Left ventricle myocardium superior (tissue), 1 donor: ENCODE measurements at places on chromosomes 16 and 17. TPM values are rescaled to one million over a fixed set of nuclear protein-coding genes. Genes with fewer than 3 reads are reported as not detected.
A peak's percentile ranks its signal among the peaks of the same experiment; 100 is the strongest.

The GP2 gene
- total RNA-seq, result not detected

The CD79B gene
- total RNA-seq, result 5.7 TPM

DNA sequence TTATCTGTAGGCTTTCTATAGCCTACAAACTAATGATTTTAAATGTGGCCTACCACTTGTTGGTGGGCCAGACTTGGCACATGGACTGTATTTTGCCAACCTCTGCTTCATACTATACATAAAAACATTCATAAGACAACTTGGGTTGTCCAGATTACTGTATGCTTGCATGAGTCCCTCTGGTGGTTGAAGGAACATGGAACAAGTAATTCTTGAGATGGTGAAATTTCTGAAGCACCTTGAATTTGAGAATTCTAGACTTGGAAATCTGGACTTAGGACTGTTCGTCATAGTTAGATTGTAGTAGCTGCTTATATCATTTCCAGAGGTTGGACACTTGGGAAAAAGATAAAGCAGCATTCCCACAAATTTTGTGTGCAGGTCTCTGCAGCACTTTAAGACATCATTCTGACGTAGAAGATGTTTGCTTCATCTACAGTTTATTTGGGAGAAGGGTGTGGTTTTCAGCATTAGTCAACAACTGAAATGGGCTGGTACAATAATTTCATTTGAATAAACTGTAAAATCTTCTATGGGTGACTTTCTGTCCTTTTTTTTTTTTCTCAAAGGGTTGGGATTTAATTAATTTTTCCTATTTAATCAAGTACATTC lies 31.2 kb downstream of the NFATC3 start:
- DNase-seq, result no peak

The PERCC1 gene
- total RNA-seq, result 0.27 TPM

- peak; percentile 86 for DNase-seq
Observed at GRCh38 chr17:41773190-41773588, 13.3 kb downstream of the JUP start.

DNA sequence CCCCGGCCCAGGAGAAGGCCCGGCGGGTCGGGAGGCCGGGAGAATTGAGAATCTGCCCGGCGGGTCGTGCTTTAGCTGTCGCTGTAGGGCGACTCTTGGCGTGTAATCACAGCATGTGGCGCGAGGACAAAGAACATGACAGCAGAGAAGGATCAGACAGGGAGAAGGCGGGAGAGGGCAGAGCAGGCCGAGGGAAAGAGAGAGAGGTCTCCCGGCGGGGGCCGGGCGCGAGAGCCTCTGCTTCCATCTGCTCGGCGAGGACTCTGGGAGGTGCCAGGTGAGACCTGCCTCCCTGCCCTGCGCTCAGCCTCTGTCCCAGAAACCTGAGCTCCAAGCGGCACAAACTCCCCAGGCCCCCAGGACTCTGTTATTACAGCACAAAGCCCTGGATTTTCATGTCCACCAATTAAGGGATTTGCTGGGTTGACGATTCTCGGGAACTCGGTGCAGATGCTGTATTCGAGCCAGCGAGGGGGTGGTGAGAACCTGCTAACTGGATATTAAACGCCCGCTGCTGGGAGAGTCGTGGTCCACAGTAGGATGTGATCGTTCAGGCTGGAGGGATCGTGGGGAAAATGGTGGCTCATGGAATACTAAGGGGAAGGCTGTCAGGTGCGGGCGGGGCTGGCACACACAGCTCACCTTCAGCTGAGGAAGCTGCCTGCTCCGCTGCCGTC lies 172.0 kb upstream of the CIBAR2 start:
- no peak for DNase-seq

DNA sequence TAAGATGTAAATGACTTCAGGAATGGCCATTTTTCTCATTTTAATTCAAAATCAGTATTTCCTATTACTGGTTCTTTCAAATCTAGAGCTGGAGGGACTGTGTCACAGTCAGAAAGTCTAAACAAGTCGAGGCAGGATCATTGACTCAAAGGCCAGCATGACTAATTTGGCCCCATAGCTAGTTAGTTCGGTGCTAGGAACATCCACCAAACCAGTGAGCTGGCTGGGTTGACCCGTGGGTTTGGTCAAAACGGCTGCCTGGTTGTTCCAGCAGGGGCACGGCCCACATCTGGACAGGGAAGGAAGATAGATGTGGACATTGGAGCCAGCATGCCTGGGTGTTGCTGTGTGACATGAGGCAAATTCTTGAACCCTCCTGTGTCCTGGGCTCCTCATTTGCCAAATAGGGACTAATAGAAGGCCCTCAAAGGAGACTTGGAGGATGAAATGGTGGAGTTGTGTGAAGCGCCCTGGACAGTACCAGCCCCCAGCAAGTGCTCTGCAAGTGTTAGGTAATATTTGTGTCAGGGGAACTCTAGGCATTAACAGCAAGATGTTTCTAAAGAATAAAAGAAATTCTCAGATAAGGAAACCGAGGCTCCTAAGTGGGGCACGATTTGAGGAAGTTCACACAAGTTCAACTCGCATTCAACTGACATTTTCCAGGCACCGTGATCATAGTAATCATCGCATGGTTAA lies 46.2 kb downstream of the MEOX1 start:
- DNase-seq, result no peak

The TAT gene
- total RNA-seq, result not detected

The PRCD gene
- total RNA-seq, result 4.3 TPM

DNA sequence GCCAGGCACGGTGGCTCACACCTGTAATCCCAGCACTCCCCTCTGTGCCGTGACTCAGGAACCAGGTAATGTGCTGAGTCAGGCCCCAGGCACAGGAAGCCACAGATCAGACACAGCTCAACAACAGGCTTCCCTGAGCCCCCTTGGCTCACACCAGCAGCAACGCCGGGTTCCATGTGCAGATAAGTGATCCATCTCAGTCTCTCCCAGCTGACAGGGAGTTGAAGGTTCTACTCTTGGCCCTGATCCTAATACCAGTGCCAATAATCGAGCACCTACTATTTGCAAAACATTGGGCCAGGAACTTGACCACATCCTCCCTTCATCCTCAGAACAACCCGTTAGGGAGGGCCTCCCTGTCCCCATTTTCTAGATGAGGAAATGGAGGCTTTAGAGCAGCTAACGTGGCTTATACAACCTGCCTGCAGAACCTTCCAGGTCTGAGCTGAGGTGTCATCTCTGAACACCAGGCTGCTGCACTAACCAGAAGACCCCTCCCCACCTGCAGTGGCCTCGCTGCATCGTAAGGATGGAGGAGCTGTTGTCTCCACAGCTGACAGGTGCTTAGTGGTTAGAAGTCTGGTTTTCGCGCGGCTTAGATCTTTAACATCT lies 64.8 kb upstream of the AMZ2 start:
- DNase-seq, result no peak

GRCh38 chr17:48375356-48375755 lies 54.7 kb downstream of the SKAP1 start:
- no peak for DNase-seq

DNA sequence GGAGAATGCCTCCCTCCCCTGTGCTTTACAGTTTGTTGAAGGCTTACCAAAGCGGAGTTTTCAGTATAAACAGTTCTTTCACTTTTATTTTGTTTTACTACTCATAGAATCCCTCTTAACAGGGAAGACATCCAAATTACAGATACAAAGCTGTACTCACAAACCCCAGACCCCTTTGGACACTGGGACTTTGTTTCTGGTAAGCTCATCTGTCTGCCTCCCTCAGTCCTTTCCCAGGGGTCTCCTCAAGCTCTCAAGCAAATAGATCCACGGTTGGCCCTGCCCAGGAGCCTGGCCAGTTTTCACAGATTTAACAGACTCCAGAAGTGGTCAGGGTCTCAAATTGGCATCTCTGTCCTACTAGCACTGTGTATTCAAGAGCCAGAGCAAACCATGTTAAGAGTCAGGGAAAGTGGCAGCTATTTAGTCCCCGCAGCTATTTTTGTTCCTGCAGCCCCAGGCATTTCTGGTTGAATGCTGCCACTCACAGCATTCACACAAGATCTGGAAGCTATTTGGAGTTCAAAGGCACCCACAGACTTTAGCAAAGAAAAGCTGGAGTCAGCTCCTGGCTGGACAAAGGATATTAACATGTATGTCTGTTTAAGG lies 54.2 kb downstream of the TMEM100 start:
- no peak for DNase-seq

DNA sequence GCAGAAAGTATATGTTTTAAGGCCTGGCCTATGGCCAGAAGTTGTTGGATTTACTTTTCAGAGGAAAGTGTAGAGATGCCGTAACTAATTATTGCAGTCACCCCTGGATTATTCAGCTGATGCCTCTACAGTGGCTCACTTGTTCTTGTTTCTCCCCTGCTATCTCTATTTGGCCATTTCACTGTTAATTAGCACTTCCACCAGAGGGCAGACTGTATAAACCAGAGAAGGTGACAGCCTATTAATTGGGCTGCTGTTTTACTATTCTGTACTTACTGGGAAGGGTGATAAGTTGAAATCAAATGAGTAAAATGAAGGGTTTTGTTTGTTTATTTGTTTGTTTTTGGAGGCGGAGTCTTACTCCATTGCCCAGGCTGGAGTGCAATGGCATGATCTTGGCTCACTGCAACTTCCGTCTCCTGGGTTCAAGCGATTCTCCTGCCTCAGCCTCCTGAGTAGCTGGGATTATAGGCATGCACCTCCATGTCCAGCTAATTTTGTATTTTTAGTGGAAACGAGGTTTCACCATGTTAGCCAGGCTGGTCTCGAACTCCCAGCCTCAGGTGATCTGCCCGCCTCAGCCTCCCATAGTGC lies 66.0 kb downstream of the CDK12 start:
- DNase-seq, result no peak

The TRPV3 gene
- 1.3 TPM for total RNA-seq

The PRSS53 gene
- total RNA-seq, result 0.87 TPM

DNA sequence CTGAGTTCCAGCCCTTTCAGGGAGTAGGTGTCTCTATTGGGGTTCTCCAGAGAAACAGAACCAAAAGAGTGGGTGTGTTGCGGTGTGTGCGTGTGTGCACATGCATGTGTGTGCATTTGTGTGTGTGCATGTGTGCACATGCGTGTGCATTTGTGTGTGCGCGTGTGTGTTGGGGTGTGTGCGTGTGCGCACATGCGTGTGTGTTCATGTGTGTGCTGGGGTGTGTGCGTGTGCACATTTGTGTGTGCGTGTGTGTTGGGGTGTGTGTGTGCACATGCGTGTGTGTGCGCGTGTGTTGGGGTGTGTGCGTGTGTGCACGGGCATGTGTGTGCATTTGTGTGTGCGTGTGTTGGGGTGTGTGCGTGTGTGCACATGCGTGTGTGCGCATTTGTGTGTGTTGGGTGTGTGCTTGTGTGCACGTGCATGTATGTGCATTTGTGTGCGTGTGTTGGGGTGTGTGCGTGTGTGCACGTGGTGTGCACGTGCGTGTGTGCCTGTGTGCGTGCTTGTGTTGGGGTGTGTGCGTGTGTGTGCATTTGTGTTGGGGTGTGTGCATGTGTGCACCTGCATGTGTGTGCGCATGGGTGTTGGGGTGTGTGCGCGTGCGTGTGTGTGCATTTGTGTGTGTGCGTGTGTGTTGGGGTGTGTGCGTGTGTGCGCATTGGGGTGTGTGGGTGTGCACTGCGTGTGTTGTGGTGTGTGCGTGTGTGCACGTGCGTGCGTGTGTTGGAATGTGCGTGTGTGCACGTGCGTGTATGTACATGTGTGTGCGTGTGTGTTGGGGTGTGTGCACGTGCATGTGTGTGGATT lies 38.4 kb upstream of the JPH3 start:
- DNase-seq, result no peak

The TELO2 gene
- 21.6 TPM for total RNA-seq

GRCh38 chr16:17162560-17162959 lies 308.2 kb downstream of the XYLT1 start:
- no peak for DNase-seq

The KRT31 gene
- total RNA-seq, result not detected

The ABCC6 gene
- 2.1 TPM for total RNA-seq

GRCh38 chr17:62592341-62593099 lies 35.0 kb upstream of the MRC2 start:
- no peak for DNase-seq

The DNAAF1 gene
- total RNA-seq, result not detected

DNA sequence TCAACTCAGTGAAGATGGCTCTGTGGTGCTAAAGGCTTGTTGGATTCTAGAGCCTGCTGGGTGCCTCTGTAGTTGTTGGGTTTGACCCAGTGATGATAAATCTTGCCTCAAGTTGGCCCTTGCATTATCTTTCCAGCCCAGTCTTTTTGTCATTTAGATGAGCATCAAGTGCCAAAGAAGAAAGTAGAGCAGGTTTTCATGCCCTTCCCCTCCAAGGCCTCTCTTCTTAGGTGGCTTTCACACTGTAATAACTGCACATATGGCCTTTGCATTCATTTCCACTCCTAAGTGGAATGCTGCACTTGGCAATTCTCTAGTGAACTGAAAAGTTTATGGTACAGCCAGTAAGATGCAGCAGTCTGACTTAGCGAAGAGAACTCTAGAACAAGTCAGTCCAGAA lies 165.1 kb downstream of the PHKB start:
- DNase-seq, result no peak

DNA sequence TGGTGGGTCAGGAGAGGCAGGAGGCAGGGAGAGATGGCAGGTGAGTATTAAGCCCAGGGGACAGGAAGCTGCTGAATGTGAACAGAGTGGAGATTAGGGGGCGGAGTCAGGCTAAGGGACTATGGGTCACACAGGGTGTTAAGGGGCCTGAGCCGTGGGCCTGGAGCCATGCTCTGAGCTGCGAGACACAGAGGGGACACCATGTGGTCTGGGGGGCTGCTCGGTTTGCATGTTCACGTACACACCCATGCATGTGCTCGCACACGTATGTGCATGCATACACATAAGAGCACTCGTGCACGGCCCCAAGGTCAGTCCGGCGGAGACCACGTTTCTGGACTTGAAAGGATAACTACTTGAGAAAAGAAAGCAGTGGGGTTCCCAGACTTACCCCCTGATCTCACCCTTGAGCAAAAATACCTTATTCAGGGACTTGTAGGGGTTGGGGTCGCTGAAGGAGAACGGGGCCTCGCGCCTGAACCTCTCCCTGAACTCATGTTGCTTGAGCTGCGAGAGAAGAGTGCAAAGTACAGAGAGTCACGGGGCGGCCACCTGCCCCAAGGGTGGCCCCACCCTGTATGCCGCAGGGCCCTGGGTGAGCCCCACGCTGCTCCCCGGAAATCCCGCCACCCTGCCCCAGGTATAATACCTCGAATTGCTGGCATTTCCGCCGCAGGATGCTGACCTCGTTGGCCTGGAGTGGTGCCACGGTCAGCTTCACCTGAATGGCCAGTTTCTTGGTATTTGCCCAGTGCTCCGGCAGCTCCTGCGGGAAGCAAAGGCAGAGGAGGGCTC lies 50.8 kb downstream of the DNAH17 start:
- no peak for DNase-seq

The NTN1 gene
- 28.4 TPM for total RNA-seq

DNA sequence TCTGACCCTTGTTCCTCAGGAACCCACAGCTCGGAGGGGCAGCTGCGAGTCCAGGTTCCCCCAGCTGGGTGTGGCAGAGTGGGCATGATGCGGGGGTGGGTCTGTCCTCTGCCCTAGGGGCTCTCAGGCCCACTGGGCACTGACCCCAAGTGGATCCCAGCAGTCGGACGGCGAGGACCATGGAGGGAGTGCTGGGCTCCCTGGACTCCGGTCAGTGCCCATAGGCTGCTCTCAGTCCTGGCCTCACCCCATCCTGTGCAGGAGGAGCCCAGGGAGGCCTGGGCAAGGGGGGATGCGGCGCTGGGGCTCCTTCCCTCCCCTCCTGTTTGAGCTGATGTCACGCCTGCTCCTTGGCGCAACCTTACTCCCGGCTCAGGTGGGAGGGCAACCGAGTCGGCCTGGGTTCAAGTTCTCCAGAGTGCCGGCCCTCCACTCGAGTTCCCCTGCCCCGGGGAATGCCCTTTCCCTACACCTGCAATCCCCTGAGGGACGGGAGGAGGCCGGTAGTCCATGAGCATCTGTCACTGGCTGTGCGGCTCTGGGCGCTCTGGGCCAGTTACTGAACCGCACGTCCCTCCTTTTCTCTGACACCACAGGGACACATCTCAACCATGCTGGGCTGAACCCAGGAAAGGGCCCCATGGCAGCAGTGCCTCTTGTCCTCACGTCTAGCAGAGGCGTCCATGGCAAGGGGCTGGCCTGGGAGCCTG lies 52.6 kb upstream of the ACSF3 start:
- peak; percentile 20 for DNase-seq
